ENCODE measurements at places on chromosomes 12 and 14.

DNA sequence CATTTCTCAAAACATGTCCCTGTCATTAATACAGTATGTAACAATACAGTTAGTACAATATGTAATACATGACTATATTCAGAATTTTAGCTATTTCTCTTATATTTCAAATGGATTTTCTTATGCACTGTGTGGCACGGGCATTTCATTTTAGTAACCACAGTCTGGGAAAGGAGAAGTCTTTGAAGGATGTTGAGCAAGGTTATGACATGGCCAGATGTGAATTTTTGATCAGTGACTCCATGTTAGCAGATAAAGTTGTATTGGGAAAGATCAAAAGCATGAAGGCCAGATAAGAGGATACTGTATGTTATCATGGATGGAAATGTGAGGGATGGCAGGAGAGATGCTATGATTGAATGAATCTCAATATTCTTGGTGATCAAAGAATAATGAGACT is 285.2 kb downstream of the NAV3 start:
- DNase-seq: no peak

DNA sequence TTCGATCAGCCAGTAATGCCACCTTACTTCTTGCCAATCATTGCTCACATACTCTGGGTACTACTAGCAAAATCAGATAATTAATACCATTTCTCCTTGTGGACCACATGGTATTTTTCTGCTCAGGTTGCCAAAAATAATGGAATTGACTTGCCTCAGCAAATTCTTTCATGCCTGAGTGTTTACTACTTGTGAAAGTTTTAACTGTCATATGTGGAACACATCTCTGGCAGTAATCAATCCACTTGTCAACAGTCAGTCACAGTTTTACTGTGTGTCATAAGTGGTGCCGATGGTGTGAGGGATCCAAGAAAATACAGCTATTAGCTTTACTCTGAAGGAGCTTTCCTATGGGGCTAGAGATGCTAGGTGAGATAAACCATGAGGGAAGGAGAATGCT is 55.3 kb upstream of the ATF1 start:
- no peak for DNase-seq

DNA sequence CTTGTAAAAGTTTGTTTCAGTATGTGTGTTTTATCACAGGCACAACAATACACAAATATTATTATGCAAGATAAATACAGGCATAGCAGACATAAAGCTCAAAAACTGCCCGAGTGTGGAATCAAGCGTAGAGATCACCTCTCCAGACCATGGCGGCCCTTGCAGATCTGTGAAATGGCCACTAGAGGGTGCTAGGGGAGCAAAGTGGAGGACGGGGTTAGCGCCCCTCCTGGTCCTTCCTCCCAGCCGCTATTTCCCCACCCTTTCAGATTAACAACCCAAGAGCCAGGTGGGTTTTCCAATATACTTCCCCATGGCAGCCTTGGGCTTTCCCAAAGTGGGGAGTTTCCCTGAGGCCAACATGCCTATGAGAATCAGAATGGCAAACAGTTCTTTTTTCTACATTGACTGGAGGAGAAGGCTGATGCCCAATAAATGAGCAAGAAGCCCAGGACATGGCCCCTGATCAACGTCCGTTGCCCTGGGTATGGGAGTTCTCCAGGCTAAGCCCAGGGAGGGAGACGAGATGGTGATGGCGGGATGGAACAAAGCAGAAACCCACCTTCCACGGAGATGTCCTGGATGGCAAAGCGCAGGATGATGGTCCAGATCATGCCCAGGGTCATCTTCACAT is 67.4 kb downstream of the ACTN1 start:
- DNase-seq: peak; percentile 87

GRCh38 chr14:24513009-24513408 is 4.9 kb upstream of the CMA1 start:
- DNase-seq: no peak

DNA sequence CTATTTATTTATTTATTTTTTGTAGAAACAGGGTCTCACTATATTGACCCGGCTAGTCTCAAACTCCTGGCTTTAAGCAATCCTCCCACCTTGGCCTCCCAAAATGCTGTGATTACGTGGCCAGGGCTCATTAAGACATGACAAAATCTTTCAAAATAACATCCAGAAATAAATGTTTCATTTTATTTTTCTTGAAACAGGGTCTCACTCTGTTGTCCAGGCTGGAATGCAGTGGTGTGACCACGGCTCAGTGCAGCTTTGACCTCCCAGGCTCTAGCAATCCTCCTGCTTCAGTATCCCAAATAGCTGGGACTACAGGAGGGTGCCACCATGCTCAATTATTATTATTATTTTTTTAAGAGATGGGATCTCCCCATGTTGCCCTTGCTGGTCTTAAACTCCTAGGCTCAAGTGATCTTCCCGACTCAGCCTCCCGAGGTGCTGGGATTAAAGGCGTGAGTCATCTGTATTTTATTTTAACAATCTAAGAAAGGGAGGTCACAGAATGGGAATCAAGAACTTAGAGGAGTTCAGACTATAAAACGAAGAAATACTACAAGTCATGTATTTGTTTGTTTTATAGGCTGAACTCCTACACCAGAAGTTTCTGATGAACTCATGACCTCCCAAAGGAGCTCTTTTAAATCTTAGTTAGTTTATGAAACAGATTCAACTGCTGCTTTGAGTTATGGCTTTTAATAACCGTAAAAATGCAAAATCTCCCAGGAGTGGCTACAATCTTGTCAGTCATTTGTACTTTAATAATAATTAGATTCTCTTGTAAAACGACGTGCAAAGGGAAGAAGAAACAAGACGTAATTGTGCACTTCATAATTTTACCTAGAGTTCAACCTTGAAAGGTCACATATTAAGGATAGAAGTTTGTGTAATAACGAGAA is 2.1 kb upstream of the TMEM263 start:
- no peak for DNase-seq
